ENCODE measurements at places on chromosomes 1 and 21.

DNA sequence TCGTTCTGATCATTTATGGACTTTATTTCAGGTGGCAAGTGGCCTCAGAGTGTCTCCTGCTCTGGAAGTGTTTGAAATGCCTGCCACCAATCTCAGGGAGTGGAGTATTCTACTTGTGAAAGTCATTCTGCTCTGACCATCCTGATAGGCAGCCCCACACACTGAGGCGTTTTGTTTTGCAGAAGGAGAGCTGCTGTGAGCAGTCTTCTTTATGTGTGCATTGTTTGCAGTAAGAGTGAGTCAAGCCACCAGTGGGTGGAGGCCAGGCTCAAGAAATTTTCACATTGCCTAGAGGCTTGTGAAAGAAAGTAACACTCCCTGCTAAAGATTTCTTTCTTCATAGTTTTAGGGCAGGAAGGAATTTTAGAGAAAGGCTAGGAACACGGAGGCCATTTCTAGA lies 204.4 kb downstream of the SLC35F3 start:
- DNase-seq = no peak

GRCh38 chr1:2962541-2962940 lies 58.7 kb upstream of the ACTRT2 start:
- no peak for DNase-seq

- no peak for DNase-seq
These were observed 24.7 kb upstream of the KDM4A start for GRCh38 chr1:43625063-43625780.

- no peak for DNase-seq
These were observed 4.4 kb downstream of the PLOD1 start for GRCh38 chr1:11938722-11939526.

DNA sequence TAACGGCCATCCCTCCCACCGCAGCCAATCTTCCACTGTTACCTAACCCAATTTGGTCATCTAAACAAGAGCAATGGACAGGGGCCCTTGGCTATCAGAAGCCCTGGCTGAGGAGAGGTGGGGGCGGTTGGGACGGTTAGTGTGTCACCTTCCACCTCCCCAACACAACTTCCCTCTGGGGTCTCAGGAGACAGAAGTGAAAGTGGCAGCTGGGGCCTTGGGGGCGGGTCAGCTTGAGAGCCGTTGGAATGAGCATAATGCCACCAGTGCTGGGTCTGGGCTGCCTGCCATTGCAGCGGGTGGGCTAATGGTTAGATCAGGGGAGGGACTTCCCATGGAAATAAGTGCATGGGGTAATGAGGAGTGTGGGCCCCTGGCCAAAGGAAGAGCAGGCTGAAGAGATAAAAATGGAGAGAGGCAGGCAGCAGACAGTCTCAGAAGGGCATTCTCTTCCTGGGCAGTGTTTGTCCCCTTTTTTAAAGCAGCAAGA lies 7.9 kb downstream of the MEF2D start:
- no peak for DNase-seq

- DNase-seq = no peak
These were observed 16.4 kb upstream of the C1orf159 start for GRCh38 chr1:1132042-1132950.

- DNase-seq = peak; percentile 78
These were observed 7.0 kb downstream of the IFNAR2 start for GRCh38 chr21:33236766-33237165.

DNA sequence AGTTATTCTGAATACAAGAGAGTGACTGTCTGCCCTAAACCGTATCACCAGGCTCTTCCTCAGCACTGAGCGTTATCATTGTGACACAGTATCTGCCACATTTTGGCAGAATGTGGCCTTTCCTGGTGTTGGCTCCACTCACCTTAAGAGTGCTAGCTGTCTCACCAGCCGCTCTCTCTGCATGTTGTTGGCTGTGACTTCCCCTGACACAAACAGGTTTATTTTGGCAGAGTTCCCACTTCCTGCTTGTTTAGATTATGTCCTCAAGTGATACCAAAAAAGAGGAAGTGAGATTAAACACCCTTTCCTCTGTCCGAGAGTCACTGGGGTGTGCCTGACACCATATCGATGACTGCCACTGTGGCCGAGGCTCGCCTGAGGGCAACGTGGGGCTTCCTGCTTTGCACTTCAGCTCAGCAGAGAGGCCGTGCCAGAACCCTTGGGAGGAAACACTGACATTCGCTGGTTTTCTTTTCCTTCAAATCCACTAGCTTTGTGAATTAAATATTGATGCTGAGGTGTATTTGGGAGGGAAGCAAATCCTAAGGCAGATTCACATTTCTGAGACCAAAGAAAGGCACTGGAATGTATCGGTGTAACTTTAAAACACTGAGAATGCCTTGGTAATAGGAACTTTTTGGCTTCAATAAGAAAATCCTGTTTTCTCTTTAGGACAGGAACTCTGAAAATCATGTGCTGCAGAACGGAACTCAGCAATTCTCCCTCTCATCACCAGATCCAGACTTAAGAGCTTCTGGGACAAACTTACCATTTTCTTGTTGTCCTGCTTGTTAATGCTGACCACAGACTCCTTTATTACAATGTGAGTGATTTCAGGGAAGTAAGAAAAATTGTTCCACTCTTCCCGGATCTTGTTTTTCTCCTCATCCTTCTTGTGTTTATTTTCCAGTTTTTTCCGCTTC lies 102.1 kb downstream of the JAK1 start:
- DNase-seq = no peak

GRCh38 chr1:14611792-14612191 lies 13.3 kb downstream of the KAZN start:
- no peak for DNase-seq

DNA sequence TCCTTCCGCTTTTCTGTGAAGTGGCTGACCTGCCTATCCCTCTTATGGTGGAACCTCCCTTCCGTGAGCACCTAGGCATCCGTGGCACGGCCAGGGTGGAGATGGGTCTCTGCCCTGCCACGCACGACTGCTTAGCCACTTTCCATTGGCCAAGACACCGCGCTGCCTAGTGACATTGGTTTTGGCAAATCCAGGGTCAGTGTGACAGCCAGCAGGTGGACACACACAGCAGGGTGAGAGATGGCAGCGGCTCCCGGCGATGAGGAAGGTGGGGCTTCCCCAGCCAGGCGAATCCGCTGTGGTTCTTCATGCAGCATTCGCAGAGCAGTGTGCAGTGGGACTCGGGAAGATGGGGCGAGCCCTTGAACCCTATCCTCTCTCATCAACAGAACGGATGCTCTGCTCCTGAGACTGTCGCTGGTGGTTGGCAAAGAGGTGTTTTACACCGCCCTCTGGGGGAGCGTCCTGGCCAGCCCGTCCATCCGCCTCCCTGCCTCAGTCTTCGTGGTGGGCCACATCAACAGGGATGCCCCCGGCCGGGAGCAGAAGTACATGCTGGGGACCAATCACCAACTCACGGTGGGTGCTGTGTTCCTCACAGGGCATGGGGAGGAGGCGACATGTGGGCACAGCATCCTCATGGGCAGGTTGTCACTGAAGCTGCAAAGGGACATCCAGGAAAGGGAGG lies 51.8 kb downstream of the DOP1B start:
- no peak for DNase-seq

GRCh38 chr1:174809755-174810280 lies 189.9 kb upstream of the CACYBP start:
- peak; percentile 22 for DNase-seq

DNA sequence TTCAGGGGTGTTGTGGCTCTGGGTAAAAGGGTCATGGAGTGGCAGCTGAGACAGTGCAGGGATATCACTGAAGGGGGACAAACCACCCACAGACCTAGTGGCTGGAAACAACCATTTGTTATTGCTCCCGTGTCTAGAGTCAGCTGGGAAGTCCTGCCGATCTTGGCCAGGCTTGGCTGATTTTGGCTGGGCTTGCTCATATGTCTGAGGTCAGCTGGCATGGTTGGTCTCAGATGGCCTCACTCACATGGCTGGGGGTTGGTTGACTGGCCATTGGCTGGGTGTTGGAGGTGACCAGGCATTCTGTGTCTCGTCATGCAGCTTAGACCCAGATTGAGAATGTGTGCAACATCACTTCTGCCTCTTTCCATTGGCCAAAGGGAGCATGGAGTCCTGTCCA lies 203.8 kb upstream of the POU3F1 start:
- DNase-seq = no peak

GRCh38 chr21:45779226-45779625 lies 135.7 kb downstream of the PCBP3 start:
- DNase-seq = no peak

DNA sequence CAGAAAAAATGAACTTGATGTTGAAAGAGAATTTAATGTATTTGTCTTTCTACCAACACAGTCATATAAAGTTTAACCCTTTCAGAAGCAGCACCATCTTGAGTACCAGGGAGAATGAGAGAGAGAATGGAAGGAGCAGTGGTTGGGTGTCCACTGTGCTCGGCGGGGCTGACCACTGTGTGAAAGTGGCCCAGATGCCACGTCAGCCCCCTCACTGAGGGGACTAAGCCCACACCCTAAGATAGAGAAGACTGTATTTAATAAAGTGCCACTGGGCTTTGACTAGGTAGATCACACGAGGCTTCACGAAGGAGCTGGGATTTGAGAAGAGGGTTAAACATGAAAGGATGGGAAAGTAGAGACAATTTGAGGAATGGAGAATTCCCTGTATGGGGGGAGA lies 31.2 kb downstream of the BATF3 start:
- DNase-seq = no peak

DNA sequence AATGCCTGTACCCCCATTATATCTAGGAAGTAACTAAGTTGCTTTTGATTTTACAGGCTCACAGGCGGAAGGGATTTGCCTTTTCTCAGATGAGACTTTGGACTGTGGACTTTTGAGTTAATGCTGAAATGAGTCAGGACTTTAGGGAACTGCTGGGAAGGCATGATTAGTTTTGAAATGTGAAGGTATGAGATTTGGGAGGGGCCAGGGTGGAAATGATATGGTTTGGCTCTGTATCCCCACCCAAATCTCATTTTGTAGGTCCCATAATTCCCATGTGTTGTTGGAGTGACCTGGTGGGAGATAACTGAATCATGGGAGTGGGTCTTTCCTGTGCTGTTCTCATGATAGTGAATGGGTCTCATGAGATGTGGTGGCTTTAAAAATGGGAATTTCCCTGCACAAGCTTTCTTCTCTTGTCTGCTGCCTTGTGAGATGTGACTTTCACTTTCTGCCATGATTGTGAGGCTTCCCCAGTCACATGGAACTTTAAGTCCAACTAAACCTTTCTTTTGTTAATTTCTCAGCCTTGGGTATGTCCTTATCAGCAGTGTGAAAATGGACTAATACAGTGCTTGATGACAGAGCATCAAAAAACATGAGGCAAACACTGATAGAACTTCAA lies 1119.5 kb downstream of the PLA2G4A start:
- DNase-seq = no peak

DNA sequence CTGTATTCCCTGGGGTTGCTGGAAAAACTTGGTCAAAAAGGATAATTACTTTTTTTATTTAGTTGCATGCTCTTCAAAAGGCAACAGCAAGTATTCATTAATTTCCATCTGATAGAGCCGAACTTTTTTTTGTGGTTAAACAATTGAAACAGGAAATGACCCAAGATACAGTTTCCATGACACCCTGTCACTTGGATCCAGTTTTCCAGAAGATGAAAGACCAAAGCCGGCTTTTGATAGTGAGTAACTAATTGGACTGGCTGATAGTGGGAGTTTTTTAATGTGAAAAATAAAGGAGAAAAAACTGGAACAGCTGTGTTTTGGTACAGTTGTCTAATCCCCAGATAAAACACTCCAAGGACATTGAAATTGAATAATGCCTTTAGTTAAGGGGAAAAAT lies 33.0 kb downstream of the CACHD1 start:
- no peak for DNase-seq

- no peak for DNase-seq
These were observed 89.5 kb downstream of the GALNT2 start for GRCh38 chr1:230156536-230156935.

DNA sequence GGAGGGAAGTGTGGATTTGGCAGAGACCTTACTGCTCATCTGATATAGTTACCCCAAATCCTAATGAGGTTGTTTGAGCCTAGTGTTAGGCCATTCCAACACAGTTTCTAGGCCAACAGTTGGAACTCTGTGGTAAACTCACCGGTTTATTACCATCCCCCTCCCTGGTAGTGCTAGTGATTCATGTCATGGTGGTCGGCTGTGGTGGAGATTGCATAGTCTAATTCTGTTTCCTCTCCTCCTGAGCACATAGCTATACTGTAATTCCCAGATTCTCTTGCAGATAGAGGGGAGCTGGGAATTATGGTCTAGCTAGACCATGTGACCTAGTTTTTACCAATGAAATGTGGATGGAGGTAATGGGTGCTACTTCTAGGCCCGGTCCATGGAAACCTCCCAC lies 123.7 kb upstream of the KIF26B start:
- DNase-seq = no peak

GRCh38 chr21:36792505-36792967 lies 93.6 kb downstream of the SIM2 start:
- DNase-seq = no peak

GRCh38 chr1:70256664-70257063 lies 35.5 kb downstream of the SRSF11 start:
- no peak for DNase-seq

DNA sequence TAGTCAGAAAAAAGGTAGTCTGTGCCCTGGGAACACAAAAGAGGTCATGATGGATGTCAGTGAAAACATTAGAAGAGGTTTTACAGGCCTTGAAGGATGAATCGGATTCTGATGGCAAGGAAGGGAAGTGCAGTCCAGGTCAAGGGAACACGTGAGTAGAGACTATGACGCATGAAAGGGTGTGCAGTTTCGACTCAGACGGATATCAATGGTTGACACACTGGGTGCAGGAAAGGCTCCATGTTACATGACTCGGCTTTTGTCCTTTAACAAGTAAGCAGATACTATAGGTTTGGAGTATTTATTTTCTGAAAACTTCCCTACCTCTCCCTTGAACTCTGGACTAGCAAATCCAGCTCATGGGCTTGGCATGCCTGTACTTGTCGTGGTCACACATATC lies 55.3 kb downstream of the SEC16B start:
- no peak for DNase-seq

GRCh38 chr1:237386362-237387143 lies 344.6 kb downstream of the RYR2 start:
- peak; percentile 75 for DNase-seq

GRCh38 chr1:170790651-170791071 lies 126.7 kb downstream of the PRRX1 start:
- no peak for DNase-seq

- no peak for DNase-seq
These were observed 164.4 kb upstream of the DPT start for GRCh38 chr1:168893359-168893801.

- no peak for DNase-seq
These were observed 6.7 kb upstream of the SLC27A3 start for GRCh38 chr1:153768316-153769181.

- DNase-seq = peak; percentile 22
These were observed 65.3 kb downstream of the ZNF697 start for GRCh38 chr1:119582801-119583200.

All from NCI-H2171 treated with DMSO at 0.1 percent for 48 hours (cell line).